GOT3 (cell line): ENCODE measurements at places on chromosomes 6 and 20.

- DNase-seq = no peak
Measured at GRCh38 chr6:6751266-6751596, 162.7 kb downstream of the LY86 start.

GRCh38 chr20:37995856-37996605 lies 37.2 kb downstream of the TTI1 start:
- DNase-seq = no peak

GRCh38 chr6:169539176-169539897 lies 162.5 kb downstream of the WDR27 start:
- no peak for DNase-seq

- no peak for DNase-seq
Measured at GRCh38 chr6:168417679-168418557, 23.1 kb upstream of the SMOC2 start.

DNA sequence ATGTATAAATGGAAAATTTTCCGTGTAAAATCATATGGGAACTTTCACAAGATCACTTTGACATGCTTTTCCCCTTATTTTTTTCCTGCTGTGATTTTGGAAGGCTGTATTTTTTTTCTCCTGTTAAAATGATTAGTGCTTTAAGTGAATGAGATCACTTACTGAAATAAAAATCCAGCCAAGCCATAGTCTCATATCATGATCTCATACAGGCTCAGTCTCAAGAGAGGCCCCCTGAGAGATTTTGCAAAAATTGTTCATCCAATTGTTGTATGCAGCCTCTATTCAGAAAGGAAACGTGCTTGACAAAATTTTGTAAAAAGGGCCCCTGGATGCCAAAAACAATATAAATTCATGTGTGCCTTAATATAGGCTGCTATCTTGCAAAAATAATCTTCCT lies 528.2 kb downstream of the HDGFL1 start:
- DNase-seq = no peak

GRCh38 chr6:151091571-151091970 lies 148.2 kb upstream of the AKAP12 start:
- no peak for DNase-seq

- DNase-seq = no peak
Measured at GRCh38 chr6:158381214-158381613, 68.9 kb downstream of the TULP4 start.

DNA sequence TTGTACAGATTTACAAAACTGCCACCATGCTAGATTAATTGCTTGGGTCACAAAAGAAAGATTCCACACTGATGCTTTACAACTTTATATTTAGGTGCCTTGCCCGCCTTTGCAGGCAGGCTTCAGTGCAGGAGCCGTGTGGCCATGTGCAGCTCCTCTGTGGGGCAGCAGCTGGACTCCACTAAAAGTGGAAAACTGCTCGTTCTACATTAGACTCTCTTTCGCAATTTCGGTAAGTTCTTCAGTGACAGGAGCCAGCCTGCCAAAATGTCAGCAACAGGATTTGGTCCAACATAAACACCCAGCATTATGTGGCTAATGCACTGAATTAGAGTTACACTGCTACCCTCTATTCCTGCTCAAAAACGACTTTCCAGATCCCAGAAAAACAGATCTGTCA lies 174.4 kb upstream of the KCNK16 start:
- no peak for DNase-seq

GRCh38 chr20:56513161-56514150 lies 11.1 kb upstream of the FAM209A start:
- DNase-seq = no peak

DNA sequence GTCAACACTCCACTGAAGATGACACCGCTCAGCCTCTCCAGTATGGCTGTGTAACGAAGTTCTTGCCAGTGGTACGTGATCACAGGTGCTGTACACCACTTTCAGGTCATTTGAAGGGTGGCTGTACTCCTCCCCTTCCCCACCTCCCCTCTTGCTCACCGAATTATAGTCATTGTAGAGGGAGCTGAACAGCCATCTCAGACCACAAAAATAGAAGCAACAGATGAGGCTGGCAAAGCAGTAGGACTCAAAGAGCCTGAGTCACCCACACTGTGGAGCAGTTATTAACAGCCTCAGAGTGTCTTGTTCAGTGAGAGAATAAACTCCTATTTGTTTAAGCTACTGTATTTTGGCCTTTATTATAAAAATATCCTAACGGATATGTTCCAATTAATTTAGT lies 192.5 kb upstream of the MCHR2 start:
- no peak for DNase-seq

DNA sequence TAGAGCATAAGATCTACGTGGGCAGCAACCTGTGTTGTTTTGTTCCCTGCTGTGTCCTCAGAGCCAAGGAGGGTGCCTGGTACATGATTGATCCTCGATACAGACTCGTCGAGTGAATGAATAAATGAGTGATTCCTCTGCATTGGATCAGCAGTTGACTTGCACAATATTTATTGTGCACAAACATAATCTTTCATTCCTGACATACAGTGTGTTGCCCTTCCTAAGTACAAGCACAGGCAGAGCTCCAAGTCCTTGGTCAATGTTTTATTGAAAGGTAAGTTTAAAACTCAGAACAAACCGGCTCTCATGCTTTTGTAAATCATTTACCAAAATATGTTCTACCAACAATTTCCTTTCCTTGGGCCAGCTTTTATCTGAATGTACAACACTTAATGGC lies 57.4 kb downstream of the STMND1 start:
- no peak for DNase-seq

DNA sequence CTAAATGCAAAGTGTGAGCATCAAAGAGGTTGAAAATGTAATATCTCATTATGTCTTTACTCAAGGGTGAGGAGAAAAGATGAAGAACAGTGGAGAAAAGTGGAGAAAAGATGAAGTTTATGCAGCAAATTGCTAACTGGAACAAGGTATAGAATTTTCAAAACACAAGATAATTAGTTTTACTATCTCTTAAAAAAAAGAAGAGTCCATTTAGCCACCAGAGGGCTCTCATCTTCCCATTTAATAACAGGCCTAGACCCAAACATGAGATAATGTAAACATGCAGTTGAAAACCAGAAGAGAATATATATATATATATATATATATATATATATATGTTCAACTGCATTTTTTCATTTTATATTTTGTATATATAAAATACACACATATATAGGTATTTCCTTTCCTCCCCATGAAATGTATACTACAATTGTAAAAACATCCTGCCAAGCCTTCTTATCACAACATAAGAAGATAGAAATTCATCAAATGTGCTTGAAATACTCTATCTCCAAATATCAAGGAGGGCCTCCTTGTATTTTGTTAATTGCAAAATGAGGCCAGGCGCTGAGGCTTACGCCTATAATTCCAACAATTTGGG lies 78.4 kb downstream of the ADTRP start:
- DNase-seq = no peak

DNA sequence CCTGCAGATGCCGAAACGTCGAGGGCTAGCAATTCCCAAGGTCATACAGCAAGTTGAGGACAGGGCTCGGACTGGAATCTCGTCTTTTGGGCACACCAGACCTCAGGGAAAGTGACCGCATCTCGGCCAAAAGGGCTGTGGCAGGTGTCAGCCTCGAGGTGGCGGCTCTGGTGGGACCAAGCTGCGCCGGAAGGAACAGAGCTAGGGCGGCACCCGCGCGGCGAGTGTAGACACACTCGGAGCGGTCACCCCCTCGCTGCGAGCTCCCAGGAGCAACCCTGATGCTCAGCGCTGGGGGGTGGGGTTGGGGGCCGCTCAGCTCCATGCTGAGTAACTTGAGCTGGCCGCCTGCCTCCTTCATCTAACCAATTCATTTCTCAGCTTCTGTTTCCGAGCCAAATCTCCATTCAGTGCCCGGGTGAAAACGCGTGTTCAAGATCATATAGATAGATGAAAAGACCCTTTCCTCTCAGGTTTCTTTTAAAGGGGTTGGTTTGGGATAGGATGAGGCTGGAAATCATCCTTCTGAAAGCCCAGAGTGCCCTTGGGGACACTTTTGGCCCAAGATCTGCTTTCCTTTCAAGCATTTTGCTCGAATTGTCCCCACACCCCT lies 2.2 kb upstream of the TUBB2B start:
- no peak for DNase-seq

- no peak for DNase-seq
Measured at GRCh38 chr6:151627689-151628444, 134.1 kb downstream of the CCDC170 start.

DNA sequence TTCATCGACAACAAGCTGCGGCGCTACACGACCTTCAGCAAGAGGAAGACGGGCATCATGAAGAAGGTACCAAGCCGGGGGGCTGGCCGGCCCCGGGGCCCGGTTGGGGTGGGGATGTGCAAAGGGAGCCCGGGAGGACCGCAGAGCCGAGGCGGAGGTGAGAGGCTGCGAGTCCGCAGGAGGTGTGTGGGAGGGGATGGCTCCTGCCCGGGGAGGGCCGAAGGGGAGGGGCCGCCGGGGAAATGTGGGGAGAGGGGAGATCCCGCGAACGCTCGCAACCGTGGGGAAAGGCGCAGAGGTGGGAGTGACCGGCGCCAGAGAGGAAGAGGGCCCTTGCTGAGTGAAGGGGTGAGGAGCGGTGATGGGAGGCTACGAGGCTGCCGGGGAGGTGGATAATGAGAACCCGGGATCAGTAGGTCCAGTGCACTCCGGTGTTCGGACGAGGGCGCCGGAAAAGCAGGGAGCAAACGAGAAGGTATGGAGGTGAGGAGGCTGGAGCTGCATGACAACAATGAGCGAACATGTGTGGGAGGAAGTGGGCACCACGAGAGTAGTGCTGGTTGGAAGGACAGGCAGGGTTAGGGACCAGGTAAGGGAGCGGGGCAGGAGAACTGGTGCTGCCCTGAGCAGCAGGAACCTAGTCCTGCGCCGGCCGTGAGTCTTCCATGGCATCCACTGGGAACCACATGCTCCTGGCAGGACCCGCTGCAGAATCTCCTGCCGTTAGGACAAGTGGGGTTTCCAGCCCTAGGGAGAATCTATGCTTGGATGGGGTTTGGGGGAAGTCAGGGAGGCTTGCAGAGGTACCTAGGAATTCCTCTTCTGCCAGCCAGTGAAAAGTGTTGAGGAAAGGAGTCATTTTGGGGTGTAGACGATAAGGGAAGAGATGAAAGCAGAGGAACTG lies 1.3 kb downstream of the SRF start:
- no peak for DNase-seq

- DNase-seq = no peak
Measured at GRCh38 chr6:7886132-7886531, 24.5 kb downstream of the TXNDC5 start.

- no peak for DNase-seq
Measured at GRCh38 chr6:123804014-123804786, 535 bp downstream of the NKAIN2 start.

- no peak for DNase-seq
Measured at GRCh38 chr6:31576897-31577578, 1.7 kb downstream of the TNF start.

DNA sequence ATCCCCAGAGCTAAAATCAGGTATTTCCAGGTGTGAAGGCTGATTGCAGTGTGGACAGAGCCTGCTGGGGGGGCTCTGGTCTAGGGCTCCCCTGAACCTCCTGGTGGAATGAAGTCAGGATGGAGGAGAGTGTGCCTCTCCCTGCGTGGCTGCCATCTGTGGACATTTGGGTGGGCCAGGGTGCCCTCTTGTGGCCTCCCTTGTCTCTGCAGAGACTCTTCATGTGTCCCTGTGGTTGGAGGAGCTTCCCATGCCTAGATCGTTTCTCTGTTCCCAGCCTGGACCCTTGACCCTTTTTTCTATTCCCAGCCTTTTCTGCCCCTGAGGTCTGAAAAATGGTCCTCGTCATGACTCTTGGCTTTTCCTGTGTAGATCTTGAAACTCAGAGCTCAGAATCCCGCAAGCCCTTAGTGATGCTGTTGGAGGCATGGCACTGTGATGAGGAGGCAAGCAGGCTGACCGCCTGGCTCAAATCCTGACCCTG lies 9.9 kb upstream of the PSMF1 start:
- DNase-seq = no peak

- DNase-seq = no peak
Measured at GRCh38 chr20:38873050-38873581, 53.1 kb upstream of the FAM83D start.

DNA sequence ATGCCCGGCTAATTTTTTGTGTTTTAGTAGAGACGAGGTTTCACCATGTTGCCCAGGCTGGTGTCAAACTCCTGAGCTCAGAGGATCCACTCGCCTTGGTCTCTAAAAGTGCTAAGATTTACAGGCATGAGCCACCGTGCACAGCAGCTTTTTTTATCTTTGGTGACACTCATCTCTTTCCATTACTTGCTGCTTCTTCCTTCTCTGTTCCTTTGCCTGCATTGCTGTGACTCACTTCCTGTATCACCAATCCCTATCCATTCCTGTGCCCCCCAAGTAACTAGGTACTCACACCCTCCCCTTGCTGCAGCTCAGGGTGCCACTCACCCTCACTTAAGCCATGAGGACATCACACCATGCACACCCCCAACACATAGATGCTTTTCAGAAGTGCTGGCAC lies 24.6 kb downstream of the KHDC1L start:
- DNase-seq = no peak

DNA sequence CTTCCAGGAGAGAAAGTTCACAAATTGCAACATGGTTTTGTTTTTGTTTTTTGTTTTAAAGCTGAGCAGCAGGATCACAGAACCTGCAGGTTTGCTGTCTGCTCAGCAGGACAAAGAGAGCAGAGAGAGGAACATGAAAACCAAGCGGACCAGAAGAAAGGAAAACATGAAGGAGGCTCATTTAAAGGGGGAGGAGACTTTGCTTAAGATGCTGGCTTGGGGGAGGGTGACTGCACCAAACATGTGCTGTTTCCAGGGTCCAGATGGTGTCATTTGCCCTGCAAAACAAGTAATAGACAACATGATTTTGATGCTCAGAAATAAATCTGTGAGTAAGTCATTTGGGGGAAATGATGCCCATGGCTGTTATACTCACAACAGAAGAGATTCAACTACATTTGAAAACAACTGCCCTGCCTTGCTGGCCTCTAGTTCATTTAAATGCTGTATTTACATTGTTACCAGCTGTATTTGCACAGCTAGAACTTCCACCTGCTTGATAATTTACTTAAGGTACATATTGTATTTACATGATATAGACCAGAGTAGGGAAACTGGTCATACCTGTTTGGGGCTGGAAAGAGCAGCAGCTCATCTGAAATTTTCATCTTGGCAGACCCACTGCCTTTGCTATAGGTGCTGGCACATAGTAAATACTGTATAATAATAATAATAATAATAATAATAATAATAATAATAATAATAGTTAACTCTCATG lies 32.2 kb upstream of the CHD6 start:
- DNase-seq = no peak

- no peak for DNase-seq
Measured at GRCh38 chr20:25197870-25198190, 2.3 kb downstream of the ENTPD6 start.

DNA sequence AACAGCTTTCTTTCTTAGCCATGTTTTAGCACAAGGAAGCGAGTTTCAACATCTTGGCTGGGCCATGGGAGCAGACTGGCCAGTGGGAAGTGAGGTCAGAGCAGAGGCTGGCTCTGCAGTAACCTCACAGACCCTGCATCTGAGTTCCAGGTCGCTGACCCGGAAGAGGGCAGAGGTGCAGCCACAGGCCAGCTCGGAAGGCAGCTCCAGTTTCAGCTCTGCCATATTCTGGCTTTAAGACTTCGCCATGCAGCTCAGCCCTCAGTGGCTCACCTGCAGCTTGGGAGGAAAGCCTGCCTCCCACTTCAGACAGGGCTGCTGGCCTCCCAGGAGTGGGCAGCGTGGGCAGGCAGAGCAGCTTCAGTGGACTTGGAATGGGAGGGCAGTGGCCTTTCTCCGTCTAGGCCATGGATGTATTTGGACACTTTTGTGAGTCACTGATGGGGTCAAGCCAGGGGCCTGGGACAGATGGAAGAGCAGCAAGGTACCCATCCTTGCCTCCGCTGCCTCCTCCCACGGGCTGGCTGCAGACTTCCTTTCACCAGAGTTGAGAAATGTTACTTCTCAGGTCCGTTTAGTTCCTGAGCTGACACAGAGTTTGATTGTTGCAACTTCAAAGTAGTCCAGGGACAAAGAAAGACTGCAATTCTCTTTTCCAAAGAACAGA lies 18.5 kb downstream of the CST8 start:
- no peak for DNase-seq
